ENCODE measurements at places on chromosomes 5 and 9.
A peak's percentile ranks its signal among the peaks of the same experiment; 100 is the strongest.

- peak; percentile 33 for DNase-seq
Measured at GRCh38 chr5:3607541-3608181, 12.0 kb downstream of the IRX1 start.

DNA sequence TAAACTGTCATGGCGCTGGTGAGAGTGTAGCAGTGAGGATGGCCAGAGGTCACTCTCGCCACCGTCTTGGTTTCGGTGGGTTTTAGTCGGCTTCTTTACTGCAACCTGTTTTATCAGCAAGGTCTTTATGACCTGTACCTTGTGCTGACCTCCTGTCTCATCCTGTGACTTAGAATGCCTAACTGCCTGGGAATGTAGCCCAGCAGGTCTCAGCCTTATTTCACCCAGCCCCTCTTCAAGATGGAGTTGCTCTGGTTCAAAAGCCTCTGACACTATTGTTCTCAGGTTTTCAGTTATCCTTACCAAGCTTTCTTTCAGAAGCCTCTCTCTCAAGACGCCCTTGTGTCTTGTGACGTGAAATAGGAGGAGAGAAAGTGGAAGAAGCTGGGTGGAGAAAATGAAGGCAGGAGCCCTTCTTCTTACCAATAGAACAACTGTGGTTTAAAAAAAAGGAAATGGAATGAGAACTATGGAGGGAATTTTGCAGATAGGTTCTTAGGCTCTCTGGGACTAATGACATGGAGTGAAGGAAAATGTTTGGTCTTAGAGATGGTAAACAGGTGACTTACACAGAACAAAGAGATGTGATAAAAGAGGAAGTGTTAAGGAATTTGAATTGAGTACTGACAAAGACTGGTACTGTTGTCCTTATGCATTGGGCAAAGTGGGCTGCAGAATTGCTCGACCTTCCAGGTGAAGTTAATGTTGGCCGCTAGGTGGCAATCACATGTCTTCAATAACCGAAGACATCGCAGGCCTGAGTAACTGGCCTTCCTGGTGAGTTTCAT lies 133.3 kb upstream of the RAI14 start:
- no peak for DNase-seq

DNA sequence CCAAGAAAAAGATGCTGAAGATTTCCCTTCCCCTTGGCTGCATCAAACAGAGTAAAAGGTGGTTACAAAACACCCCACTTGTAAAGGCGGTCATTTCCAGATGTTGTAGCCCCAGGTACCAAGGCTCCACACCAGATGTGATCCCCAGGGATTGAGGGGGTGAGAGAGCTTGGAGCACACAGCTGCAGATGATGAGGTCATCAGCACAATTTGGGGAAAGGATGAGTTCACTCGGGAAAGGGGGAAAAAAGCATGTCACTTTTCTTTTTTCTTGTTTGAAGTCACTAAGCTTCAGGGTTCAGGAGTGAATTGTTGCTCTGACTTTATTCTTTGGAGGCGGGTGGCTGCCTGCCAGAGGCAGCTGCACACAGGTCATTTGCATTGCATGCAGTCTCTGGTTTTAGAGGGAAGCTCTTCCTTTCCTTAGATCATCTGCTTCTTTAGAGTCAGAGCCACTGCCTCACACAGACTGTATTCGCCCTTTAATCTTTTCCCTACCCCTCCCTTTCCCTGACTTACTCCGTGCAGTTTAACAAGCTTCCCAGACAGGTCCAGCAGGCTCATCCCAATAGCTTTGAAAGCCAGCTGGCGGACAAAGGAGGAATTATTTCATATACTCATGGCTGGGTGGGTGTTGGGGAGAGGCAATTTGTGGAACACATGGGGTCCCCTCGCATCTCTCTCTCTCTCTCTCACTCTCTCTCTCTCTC lies 409.3 kb upstream of the SLC24A2 start:
- no peak for DNase-seq

GRCh38 chr5:113760486-113760885 lies 247.0 kb downstream of the YTHDC2 start:
- DNase-seq = no peak

GRCh38 chr9:82021198-82021597 lies 32.6 kb downstream of the SPATA31D1 start:
- no peak for DNase-seq

DNA sequence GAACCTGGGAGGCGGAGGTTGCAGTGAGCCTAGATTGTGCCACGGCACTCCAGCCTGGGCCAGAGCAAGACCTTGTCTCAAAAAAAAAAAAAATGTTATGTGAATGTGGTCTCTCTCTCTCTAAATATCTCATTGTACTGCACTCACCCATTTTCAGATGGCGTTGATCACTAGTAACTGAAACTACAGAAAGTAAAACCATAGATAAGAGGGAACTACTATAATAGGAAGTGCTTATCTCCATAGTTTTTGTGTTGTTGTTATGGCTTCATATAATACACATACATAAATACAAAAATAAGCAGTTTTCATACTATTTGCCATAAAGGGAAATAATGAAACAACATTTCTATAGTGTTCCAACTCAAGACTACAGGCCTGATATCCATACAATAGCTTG lies 9.1 kb downstream of the IL31RA start:
- DNase-seq = no peak

DNA sequence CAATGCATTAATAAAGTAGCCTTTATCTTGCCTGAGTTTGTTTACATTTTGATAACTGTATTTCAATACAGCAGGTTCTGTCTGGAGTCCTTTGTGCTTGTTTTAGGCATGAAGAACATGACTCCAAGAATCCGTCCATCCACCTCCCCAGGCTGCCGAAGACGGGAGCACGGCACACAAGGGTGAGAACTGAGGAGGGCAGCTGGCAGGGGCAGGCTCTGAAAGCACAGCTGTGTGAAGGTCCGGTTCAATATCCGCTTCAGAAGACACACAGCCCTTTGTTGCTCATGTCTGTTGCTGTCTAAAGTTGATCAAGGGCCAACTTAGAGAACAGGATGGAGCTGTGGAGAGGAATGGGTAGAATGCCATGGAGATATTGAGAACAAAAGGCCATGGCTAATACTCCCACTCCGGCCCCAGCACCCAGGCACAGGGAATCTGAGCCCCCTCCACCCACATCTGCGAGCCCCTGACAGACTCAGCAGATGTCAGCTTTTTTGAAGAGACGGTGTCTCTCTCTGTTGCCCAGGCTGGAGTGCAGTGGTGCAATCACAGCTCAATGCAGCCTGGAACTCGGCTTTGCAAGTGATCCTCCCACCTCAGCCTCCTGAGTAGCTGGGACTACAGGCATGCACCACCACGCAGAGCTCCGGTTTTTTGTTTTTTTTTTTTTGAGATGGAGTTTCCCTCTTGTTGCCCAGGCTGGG lies 58.5 kb upstream of the GNE start:
- no peak for DNase-seq

- DNase-seq = no peak
Measured at GRCh38 chr9:9792144-9792857, 820.5 kb downstream of the PTPRD start.

GRCh38 chr5:11681796-11682195 lies 222.4 kb downstream of the CTNND2 start:
- no peak for DNase-seq

GRCh38 chr9:26415528-26415927 lies 477.1 kb downstream of the CAAP1 start:
- no peak for DNase-seq

- DNase-seq = no peak
Measured at GRCh38 chr5:79859588-79859987, 131.5 kb downstream of the MTX3 start.

- no peak for DNase-seq
Measured at GRCh38 chr5:80093796-80094195, 58.6 kb downstream of the THBS4 start.

GRCh38 chr9:95030344-95030743 lies 287.2 kb downstream of the FANCC start:
- DNase-seq = no peak

GRCh38 chr9:127078988-127079387 lies 43.4 kb downstream of the ANGPTL2 start:
- no peak for DNase-seq

DNA sequence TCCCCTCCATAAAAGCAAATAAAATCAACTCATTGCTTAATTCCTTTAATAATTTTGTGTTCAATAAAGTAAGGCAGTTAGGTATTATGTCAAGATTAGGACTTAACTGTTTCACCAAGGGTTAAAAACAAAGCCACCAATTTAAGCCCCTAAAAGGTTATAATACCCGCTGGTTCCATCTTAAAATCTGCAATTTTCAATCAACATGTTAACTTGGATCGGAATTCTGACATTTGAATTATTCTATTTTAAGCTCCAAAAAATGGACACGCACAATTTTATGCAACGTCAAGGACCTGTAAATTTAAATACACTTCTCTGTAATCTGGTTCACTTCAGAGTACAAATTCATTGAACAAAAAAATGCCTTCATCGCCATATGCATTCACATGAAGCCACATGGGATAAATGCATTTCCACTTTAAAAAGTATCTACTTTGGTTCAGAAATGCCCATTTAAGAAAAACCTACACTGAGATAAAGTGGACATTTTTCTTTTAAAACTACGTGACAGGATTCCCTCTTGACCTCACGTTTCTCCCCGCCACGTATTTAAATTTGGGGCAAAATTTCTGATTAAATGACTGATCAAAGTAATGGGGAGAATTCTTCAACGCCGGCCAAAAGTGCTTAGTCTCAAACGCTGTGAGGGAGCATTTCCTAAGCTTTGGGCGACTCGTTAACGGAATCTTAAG lies 721 bp downstream of the GIN1 start:
- DNase-seq = no peak

DNA sequence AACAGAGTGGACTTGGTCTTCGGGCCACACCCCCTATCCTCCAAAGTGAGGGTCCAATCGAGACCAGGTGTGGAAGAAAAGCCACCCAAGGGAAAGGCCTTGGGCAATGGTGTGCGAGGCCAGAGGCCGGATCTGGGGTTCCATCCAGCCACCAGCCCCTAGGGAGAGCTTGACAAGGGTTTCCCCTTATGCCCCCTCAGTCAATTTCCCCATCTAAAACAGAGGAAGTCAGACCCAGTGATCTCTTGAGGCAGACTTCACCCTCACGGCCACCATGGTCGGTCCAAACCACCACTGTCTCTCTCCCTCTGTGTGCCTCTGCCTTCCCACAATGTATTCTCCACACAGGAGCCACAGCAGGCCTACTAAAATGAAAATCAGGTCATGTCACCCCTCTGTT lies 82.9 kb downstream of the C5orf15 start:
- DNase-seq = peak; percentile 35

DNA sequence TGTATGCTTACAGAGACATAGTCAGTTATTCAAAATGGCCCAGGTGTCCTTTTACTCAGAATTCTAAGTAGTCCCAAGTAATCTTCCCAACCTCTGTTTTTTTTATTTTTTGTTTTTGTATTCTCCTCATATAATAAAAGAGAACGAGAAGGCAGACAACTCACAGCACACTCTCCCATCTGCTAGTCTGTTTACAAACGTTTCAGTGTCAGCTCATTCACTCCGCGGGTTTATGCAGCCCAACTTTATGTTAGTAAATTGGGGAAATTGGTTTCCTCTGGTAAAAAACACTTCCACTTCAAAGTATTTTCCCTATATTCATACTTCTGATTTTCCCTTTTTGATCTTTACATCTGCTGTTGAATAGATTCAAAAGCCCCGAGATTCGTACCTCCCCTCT lies 347.2 kb downstream of the EFNA5 start:
- no peak for DNase-seq

DNA sequence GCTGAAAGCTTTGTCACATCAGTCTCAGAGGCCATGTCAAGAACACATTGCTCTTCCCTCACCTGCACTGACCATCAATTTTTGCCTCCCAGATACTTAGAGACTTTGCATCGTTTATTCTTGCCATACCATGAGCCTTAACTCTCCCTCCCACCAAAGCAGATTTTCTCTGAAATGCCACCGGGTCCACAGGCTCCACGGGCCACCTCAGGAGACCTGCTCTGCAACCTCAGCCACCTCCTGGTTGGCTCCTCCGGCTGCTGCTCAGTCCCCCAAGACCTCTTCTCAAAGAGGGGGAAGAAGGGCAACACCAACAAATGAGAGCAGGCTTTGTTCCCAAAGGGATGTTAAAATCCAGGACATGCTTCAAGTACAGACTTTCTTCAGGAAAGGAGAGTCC lies 400.5 kb downstream of the SPOCK1 start:
- DNase-seq = no peak

- no peak for DNase-seq
Measured at GRCh38 chr5:169009123-169009522, 291.8 kb downstream of the SLIT3 start.

GRCh38 chr5:170380361-170380951 lies 8.7 kb downstream of the KCNMB1 start:
- DNase-seq = no peak

GRCh38 chr9:125744616-125745015 lies 2.6 kb upstream of the PBX3 start:
- no peak for DNase-seq

DNA sequence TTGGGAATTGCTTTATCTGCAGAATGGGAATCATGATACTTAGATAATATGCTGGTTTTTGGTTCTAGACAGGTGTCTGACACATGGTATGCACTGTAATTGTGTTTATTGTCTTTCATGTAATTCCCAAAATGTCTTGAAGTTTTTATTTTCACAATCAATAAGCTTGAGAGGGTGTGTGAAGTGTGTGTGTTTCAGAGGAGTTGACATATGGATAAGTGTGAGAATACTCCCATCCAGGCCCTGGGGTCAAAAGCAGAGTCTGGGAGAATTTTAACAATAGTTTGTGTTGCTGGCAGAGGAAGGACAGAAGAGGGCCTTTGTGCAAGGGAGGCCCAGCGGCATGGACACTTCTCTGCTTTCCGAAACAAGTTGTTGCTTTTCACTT lies 8.4 kb downstream of the PRDM6 start:
- DNase-seq = no peak

GRCh38 chr9:92942688-92943616 lies 4.4 kb upstream of the FGD3 start:
- DNase-seq = no peak

DNA sequence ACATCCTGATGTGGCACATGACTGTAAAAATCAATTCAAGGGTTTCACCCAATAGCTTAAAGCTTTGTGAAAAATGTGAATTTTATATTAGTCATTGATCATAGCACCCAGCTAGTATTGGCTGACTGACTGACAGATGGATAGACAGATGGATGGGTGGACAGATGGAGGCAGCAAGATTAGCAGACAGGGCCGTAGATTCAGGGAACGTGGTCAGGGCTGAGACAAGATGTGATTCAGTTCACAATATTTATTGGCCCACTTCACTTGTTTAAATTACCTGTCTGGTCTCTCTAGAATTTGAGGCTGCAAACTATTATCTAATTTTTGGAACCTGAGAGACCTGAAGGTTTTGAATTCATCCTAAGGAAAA lies 12.0 kb upstream of the PCSK5 start:
- DNase-seq = no peak

DNA sequence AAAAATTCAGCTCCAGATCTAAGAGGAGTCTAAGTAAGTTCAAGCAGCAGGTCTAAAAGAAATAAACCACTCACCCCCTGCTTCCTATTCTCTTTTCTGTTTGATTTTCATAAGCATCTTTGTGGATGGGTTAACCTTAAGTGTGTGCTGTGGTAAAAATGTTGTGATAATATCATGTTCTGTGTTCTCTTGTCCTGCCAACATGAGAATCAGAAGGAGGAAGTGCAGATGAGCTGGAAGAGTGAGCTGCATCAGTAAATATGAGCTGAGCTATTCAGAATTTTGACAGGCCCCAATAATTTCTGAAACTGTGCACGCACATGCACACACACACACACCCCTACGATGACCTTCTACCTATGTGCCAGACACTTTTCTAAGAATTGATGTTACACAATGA lies 186.5 kb upstream of the ANKRD55 start:
- DNase-seq = no peak

- DNase-seq = no peak
Measured at GRCh38 chr9:81150016-81150625, 539.2 kb downstream of the TLE1 start.

GRCh38 chr5:57499262-57500050 lies 16.8 kb upstream of the ACTBL2 start:
- no peak for DNase-seq

All from spleen (tissue), 13 donors.